ENCODE measurements at places on chromosomes 13 and 19.

DNA sequence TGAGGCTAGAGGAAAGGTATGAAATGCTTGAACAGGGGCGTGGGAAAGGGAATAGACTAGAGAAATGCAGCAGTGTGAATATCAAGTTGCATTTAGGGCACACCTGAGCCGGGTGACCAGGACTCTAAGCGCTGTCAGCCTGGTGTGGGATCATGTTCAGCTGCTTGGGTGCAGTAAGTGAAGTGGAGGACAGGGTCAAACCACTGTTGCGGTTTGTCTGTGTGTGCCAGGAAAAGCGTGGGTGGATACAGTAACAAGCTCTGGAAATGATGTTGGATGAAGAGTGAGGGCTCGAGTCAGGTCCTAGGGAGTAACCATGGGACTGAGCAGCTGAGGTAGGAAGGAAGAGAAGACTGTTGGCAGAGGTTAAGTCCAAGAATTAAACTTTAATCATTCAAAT lies 15.8 kb downstream of the DGKH start:
- DNase-seq, result no peak

DNA sequence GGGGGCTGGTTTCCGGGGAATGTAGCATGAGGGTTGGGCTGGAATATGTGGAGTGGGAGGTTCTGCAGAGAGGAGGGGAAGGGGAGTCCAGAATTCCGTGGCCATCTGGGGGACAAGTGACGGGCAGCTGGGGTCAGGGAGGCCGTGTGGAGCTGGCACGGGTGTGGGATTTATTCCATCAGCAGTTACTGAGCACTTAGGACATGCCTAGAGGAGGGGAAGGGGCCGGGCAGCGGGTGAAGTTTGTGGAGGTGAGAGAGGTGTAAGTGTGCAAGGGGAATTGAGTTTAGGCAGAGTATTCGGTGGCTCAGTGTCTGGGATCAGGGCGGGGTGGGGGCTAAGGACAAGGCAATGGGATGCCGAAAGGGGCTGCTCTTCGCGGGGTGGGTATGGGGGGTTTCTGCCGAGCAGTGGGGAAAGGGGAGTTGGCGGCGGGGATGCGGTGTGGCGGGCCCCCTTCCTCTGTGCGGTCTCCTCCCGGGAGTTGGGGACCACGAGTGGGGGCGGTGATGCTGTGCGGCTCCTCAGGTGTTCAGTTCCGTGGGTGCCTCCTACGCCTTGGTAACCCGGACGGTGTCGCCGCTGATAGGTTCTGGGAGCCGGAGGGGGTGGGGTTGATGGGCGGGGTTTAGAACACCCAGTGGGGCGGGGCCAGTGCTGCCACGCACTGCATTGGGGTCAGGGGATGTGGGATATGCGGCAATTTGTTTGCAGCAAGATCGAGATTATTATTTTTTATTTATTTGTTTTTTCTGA lies 5.4 kb downstream of the CCDC61 start:
- DNase-seq, result peak; percentile 67

DNA sequence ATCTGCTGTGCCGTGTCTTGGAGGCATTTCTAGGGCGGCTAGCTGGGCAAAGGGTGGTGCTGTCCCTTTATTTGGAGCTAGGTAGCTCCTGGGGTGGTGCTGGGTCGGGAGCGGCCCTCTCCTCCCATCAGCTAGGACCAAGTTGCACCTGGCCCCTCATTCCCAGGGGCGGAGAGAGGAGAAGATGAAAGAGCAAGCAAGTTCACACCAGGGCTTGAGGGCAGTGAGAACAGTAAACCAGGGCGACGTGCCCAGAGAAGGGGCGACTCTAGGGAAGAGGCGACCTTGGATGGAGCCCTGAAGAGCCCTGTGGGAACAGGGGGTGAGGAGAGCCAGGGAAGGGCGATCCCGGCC lies 17.0 kb upstream of the KCNN1 start:
- DNase-seq, result no peak

- DNase-seq, result no peak
Measured at GRCh38 chr19:7894612-7895309, 6.5 kb downstream of the LRRC8E start.

DNA sequence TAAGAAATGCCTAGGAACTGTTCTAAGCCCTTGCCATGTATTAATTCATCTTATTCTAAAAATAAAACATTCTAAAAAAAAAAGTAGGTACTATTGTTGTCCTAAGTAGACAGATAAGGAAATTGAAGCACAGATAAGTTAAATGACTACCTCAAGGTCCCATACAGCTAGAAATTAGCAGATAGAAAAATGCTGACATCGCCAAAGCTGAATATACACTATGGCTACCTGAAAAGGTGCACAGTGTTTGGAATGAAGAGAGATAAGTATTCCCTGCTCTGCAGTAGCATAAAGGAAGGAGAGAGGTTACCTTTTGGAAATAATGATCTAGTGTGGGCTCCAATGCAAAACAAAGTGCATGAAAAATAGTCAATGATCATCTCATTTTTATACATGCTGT lies 65.3 kb downstream of the DCT start:
- no peak for DNase-seq

DNA sequence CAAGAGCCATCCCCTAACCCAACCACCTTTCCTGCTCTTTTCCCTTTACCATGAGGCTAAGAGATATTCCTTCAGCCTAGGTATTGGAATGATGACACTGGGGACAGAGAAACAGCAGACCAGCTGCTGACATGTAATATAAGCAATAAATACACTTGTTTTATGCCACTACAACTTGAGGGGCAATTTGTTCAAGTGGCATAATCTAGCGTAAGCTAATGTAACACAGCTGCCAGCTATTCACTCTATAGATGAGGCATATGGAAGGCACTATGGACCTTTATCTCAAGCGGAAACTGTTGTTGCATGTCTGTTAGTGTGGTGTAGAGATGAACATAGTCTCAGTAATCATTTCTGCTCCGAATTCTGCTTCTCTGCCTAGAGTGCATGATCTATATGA lies 111.1 kb downstream of the STARD13 start:
- no peak for DNase-seq

GRCh38 chr19:1762243-1763117 lies 9.2 kb downstream of the ONECUT3 start:
- no peak for DNase-seq

DNA sequence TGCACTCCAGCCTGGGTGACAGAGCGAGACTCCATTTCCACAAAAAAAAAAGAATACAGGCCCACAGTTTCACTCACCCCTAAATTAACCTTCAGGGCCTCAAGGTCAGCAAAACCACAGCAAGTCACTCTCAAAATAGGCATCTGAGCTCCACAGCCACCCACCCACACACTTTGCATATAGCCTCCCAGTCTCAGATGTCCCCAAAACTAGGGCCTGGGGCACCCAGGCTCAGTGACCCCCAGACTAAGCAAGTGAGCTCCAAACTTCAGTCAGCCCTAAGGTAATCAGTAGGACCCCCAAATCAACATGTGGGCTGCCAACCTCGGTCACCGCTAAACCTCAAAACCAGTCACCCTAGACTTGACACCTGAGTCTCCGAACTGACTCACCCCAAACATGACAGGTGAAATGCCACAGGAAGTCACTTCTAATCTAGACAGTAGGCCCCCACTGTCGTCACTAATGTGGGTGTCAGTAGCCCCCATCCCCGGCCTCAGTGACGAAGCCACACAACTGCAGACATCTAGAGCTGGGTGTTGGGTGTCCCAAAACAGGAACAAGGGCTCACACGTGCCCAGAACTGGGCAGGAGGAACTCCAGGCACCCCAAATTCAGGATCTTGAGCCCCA lies 13.9 kb downstream of the RABAC1 start:
- DNase-seq, result peak; percentile 77

GRCh38 chr19:44807652-44808462 lies 1.0 kb upstream of the BCAM start:
- DNase-seq, result no peak

DNA sequence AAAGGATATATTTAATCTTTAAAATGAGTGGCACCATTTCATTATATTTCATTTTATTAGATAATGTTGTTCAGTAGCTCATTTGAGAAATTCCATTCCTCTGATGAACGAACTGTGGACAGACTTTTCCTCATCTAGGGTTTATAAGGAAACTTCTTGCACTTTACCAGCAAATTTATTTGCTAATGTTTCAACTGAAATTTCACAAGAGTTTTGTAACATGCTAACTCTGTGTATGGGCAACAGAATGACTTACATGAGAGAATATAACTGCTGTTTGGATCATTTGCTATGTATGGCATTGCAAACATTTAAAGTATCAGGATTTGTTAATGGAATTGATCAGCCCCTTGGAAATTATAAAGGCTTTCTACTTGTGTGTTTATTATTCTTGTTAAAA lies 3.7 kb upstream of the IRS2 start:
- no peak for DNase-seq

DNA sequence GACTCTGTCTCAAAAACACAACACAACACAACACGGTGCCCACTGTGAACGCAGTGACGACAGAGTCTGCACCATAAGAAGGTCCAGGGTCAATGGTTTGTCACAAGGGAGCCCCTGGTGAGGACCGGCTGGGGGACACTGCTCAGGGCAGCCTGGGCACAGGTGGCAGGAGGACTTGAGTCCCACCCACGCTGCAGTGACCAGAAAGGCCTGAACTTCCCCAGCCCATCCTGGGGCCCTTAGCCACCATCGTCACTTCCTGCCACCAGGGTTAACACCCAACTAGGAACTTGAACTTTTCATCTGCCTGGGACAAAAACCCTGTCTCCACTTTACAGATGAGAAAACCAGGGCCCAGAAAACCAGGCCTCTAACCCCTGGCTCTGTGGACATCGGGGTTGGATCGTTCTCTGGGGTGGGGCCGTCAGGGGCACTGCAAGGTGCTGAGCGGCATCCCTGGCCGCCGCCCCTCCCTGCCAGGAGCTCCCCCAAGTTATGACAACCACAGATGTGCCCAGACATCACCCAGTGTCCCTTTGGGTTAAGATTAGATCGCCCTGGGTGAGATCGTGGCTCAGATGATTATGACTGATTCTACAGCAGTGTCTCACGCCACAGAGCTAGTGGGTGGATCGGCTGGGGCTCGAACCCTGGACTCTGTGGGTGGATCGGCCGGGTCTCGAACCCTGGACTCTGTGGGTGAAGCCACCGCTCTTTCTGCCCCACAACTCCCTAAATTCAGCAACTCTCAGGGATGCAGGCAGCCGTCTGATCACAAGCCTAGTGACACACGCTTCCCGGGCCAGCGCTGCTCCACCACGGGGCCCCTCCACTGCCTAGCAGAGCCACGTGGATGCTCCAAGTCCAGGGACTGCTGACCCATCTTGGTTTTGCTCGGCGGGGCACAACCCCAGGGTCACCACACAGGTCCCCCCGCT lies 14.0 kb downstream of the MOB3A start:
- DNase-seq, result peak; percentile 65

GRCh38 chr13:79637133-79637763 lies 156.3 kb downstream of the NDFIP2 start:
- DNase-seq, result no peak

GRCh38 chr19:4042064-4042730 lies 24.5 kb downstream of the ZBTB7A start:
- no peak for DNase-seq

- DNase-seq, result peak; percentile 60
Measured at GRCh38 chr13:80342471-80343371, 1.8 kb upstream of the SPRY2 start.

DNA sequence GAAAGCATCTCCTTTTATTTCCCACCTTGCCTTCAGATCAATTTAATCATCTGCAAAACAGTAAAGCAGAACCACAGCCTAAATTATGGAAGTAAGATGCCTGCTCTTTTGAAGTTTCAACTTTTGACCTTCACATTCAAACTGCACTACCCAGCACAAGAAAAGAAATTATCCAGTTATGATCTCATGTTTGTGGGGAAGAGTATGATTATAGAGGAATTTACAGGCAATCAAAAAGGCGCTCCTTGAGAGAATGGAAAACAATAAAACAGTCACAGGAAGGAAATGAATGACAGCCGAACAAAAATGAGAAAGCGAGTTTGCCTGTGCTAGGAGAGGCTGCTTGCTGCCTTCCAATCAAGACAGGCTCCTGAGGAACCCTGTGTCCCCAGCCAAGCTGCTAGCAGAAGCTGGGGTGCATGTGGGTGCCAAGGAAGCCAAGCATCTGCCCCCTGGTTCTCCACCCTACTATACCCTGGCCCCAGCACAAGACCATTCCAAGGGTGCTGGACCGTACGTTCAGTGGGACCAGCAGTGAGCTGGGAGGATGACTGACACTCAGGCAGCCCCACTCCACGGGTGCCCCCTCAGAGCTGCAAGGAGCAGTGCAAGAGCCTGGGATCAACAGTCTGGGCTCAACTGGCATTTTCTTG lies 47.8 kb downstream of the PEPD start:
- DNase-seq, result no peak

DNA sequence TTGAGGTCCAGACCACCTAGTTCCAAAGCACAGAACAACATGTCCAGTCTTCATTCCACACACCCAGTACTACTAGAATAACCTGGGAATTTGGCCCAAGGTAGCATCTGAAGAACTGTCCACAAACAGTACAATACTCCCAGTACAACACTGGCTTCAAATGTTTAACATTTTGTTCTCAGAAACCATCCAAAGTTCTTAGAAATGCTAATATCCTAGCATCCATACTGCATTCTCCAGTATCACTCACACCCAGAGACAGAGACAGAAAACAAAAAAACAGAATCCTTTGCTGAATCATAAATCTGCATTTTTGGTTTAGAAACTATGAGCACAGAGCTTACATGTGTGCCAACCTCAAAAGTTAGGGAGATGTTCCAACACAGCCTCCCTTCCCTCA lies 490.8 kb downstream of the FOXO1 start:
- DNase-seq, result no peak

DNA sequence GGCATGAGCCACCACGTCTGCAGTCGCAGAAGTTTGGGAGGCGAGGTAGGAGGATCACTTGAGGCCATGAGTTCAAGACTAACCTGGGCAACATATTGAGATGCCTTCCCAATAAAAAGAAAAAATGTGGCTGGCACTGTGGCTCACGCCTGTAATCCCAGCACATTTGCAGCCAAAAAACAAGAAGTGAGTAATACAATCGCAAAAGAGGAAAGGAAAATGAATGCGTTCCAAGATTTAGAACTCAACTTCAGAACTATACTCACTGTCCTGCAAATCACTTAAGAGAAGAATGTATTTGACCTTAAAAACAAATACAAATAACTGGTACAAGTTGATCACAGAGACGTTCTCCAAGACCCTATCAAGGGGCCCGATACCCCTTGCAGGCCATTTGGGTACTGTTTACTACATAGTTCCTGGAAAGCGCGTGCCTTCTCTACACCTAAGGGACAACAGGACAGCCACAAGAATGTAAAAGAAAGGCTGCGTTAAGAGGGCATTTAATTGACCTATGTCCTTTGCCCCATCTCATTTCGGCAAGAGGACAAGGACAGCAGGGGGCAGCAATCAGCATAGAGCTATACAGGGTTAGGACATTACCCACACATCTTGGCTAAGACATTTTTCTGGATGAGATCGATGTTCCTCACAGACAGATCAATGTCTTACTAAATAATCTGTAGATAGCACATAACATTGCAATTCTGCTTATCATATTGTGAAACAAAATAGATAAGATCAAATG lies 41.3 kb downstream of the FLT3 start:
- DNase-seq, result peak; percentile 40

DNA sequence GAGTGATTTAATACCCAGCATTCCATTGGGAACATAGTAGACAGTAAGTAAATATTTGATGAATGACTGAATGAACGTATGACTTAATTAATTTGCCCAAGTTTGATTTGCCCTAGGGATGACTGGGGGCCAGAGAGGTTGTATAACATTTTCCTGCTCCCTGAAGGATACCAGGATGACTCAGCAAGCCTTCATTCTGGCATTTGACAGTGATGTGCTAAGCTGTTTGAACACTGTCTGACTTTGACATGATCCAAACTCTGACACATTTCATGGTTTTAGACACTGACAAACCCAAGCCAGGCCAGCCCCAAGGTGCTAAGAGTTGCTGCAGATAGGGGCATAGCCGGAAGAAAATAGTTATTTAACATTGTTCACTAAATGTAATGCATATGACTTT lies 53.4 kb upstream of the KLF12 start:
- DNase-seq, result no peak

GRCh38 chr19:1752757-1753728 lies at the start of gene ONECUT3:
TSS of gene ONECUT3 (plus strand) at chr19:1753506. CDS start at chr19:1753663, 157 bp downstream.
- no peak for DNase-seq
